ENCODE measurements at places on chromosomes 5 and 9. TPM values are rescaled to one million over a fixed set of nuclear protein-coding genes. Genes with fewer than 3 reads are reported as not detected.

DNA sequence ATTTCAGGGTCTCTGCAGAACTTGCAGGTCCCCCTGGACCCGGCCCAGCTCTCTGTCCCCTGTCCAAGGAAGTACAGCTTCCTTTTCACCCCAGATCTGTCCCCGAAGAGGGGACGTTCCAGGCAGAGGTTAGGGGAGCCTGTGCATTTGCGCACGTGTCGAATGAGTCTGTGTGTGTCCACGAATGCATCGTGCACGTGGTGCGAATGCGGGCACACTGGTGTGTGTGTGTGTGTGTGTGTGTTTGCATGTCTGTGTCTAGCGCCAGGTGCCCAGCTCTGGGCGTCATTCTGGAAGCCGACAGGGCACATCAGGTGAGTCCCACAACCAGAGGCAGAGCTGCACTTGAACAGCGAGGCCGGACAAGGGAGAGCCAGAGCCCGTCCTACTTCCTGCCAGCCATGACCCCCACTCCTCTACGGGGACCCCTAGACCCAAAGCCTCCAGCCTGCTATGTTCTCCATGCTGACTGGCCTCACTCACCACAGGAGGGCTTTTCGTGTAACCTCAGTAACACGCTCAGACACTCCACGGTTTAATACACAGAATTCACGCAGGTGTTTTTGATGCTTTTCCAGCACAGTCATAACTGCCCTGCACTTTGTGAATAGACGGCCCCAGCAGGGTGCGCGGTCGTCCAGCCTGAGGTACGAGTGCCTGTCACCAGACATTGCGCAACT, 41.3 kb upstream of the CACNA1B start:
- no peak for DNase-seq

GRCh38 chr9:129234491-129234890, 56.4 kb upstream of the IER5L start:
- peak; percentile 44 for DNase-seq

- no peak for DNase-seq
Measured at GRCh38 chr5:177027665-177028064, 5.2 kb downstream of the ZNF346 start.

GRCh38 chr9:35974800-35975199, 16.8 kb upstream of the OR2S2 start:
- DNase-seq = no peak

DNA sequence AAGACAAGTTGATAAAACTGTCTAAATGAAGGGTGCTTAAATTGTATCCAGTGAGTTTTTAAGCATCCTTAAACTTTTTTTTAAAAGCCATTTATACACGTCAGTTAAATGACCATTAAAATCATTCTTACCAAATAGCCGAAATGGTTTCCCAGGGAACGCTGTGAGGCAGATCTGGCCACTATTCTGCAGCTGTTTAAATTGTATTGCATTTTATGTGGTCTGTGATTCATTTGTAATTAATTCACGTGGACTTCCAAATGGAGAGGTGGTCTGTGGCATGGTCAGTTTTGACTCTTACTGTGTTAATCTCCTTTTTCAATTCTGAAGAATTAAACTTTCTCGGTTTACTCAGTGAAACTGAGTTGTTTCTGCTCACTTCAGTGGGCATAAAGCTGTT, 113.7 kb upstream of the OTULINL start:
- DNase-seq = no peak

DNA sequence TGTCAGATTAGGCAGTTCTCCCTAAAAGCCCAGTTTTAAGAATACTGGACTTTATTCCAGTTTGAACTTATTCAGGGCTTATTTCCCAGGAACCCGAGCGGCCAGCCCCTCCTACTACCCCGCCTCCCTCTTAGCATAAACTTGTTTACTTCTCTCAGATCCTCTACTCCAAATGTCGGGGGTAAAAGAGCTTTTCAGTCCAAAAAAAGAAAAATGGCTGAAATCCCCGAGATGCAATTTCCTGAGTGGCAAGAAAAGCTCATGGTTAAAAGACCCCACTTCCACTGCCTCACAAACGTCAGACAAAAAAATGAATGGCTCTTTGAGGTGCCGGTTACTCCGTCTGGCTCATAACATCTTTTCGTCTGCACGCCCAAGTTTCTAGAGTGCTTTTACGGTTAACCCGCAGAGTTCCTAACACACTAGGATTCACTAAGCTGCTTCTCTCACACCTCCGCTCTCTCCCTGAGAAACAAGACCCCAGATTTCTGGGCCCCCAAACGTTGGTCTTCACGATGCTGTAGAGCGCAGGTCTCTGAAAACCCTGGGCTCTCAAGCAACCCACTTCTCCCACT, 402 bp downstream of the BRD8 start:
- DNase-seq = no peak

DNA sequence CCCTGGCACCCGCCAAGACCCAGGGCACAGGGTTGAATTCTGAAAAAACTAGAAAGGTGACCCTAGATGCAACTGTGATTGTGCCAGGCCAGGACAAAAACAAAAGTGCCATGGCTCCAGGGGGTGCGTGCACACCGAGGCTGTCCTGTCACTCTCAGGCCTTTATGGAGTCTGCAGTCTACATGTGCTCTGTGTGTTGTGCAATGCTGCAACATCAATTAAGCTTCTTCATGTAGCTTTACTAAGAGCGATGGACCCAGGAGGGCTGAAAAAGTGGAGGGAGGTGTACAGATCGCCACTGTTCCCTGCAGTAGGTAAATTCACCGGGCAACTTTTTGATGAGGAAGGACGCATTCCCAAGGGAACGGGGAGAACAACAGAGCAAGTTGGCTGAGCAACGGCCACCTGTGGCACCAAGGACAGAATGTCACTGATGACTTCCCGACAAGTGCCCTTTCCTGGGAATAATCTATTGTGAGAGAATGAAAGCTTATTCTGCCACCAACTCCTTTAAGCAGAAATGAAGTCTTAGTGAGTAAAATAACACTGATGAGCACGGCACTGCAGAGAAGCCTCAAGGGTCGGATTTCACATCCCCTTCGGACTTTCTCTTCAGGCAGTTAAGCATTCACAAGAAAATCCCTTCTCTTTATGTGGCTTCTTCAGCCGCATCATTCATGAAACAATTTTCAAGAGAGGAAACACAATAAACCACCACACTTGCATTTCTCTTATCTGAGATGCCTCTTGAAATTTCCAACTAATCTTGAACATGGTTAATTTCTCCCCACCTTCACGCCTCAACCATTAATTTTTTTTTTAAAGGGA, 149.6 kb downstream of the DROSHA start:
- no peak for DNase-seq

DNA sequence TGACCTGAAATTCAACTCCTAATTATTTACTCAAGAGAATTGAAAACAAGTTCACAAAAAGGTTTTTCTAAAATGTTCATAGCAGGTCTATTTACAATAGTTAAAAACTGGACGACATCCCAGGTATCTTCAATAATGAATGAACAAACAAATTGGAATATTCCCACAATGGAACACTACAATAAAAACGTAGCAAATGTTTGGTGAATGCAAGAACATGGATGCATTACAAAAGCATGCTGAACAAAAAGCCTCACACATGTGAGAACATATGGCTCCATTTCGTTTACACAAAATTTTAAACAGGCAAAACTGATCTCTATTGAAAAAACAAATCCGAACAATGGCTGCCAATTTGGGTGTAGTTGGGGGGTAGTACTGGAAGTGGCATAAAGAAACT, 669.9 kb downstream of the MTRR start:
- DNase-seq = no peak

GRCh38 chr5:116464144-116464708, 110.4 kb downstream of the SEMA6A start:
- no peak for DNase-seq

DNA sequence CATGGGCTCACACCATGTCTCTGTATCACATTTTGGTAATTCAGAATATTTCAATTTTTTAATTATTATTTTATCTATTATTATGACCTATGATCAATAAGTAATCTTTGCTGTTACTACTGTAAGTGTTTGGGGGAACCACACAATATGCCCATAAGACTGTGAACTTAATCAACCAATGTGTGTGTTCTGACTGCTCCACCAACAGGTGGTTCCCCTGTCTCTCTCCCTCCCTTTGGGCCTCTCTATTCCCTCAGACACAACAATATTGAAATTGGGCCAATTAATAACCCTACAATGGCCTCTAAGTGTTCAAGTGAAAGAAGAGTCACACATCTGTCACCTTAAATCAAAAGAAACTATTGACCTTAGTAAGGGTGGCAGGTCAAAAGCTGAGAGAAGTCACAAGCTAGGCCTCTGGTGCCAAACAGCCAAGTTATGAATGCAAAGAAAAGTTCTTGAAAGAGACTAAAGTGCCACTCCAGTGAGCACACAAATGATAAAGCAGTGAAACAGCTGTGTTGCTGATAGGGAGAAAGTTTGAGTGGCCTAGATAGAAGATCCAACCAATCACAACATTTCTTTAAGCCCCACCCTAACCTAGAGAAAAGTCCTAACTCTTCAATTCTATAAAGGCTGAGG, 88.7 kb downstream of the DEPDC1B start:
- no peak for DNase-seq

DNA sequence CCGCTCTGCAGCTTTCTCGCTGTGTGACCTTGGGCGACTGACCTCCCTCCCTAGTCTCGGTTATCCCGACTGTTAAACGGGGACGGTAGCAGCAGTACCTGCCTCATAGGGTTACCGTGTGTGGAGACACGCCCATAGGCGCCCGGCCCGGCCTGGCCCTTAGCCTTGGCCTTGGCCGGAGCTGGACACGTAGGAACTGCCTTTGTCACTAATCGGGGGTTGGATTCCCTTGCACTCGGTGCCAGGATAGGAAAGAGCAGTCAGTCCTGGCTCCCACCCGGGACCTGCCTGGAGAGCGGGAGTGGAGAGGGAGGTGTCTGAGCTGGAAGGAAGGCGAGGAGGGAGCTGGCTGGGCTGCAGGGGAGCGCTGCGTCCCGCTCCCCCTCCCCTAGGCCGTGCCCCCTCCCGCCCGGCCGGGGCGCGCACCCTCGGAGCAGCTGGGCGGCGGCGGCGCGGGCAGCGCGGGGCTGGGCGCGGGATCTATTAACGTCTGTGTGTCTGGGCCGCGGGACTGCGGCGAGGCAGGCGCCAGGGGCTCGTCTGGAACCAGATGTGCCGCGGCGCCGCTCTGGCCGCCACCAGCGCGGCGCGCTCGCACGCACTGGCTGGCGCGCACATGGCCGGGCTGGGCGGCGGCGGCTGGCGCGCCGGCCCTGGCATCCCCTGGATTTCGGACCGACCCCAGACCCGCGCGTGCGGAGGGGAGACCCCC, 31.7 kb downstream of the PRRX2 start:
- DNase-seq = peak; percentile 88

DNA sequence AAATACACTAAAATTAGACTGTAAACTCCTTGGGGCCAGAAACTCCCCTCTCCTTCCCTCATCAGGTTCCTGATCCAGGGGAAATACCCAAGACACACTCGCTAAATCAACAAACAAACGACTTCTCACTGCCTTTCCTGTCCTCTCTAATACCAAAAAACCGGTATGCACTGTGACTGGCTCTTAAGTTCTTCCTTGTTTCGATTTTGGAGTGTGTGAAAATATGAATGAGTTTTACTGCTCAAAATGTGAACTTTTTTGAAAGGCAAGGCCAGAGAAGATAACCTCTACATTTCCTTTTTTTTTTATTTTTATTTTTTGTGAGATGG, 81.1 kb upstream of the EPB41L4B start:
- no peak for DNase-seq

GRCh38 chr5:32777222-32777621, 66.1 kb downstream of the NPR3 start:
- no peak for DNase-seq

- no peak for DNase-seq
Measured at GRCh38 chr5:137641148-137641547, 94.7 kb downstream of the KLHL3 start.

GRCh38 chr5:40437452-40437861, 242.3 kb upstream of the PTGER4 start:
- no peak for DNase-seq

- no peak for DNase-seq
Measured at GRCh38 chr9:75845806-75846205, 44.7 kb upstream of the PCSK5 start.

- no peak for DNase-seq
Measured at GRCh38 chr5:120507197-120507596, 43.1 kb downstream of the PRR16 start.

DNA sequence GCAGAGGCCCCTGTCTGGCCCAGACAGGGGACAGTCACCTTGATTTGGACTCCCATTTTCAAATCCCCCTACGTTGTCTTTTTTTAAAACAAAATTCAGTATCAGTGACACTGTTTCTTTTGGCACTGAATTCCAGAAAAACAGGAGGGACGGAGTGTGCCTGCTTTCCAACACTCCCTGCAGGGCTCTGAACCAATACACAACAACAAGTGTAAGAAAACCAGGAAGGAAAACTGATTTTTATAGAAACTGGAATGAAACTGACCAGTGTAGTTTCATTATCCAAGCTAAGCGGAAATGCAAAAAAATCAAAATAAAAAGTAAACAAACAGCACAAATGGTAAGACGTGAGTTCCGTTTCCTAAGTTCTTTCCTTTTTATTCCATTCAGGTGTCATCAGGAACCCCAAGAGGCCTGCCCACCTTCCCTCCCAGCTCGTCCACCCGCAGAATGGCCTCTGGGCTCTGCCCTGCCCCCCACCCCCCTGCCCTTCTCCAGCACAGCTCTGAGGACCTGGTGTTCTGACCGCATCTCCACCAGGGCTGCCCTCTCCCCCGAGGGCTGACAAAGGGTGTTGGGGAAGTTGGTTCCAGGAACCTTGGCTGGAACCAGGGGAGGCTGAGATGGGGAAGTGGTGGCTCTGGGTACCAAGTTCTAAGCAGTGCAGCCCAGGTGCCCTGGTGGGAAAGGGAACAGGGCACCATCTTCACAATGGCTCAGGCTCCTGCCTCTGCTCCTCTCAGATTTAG, 73.6 kb downstream of the PSD2 start:
- DNase-seq = no peak

- no peak for DNase-seq
Measured at GRCh38 chr5:56264417-56265025, 31.4 kb upstream of the ANKRD55 start.

DNA sequence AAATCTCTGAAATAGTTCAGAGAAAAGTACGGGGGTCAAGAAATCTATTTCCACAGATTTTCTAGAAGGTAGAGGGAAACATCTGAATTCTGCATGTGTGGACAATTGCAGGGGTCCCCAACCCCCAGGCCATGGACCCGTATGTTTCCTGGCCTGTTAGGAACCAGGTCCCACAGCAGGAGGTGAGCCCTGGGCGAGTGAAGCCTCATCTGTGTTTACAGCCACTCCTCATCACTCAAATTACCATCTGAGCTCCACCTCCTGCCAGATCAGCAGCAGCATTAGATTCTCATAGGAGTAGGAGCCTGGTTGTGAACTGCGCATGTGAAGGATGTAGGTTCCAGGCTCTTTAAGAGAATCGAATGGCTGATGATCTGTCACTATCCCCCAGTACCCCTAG, 200.5 kb upstream of the EDIL3 start:
- no peak for DNase-seq

Gene POLE3
- total RNA-seq = 25.2 TPM

Gene FBXO4
- 11.5 TPM for total RNA-seq

Gene BHMT2
- 16.3 TPM for total RNA-seq

Gene DRD1
- total RNA-seq = 0.62 TPM

Gene SLC1A3
- total RNA-seq = 23.5 TPM

Gene GCNT4
- total RNA-seq = 4.0 TPM

Gene PCDHGA3
- total RNA-seq = 4.1 TPM

Data from aorta (tissue), 5 donors.